ENCODE measurements at places on chromosomes 1 and 21.
A peak's percentile ranks its signal among the peaks of the same experiment; 100 is the strongest.

DNA sequence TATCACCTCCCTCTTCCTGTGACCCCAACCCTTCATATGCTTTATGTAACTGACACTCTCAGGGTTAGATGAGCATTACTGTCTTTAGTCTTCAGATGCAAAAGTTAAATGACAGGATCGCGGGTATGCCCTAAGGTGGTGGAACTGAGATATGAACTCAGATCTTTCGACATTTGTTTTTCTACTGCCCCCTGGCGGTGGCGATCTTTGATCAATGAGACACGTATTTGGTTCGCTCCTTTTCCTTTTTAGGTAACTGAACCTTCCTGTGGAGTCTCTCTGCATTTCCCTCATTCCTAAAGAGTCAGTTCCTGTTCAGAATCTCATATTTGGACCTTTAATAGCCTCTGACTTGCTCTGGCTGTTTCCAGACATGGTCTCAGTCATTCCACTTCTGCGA is 47.8 kb upstream of the ZP4 start:
- no peaks in the 10 kb centered on the region for H3K4me1 ChIP-seq
- no peaks in the 10 kb centered on the region for H3K27me3 ChIP-seq
- H3K27ac ChIP-seq = no peak overlapping the region
- no peak for DNase-seq

- no peaks in the 10 kb centered on the region for H3K4me1 ChIP-seq
- H3K36me3 ChIP-seq = no peaks in the 10 kb centered on the region
- H3K27ac ChIP-seq = no peak overlapping the region
- no peak for DNase-seq
- no peaks in the 10 kb centered on the region for H3K27me3 ChIP-seq
- H3K4me3 ChIP-seq = no peak overlapping the region
These were observed 111.9 kb downstream of the OMA1 start for GRCh38 chr1:58434607-58435006.

- H3K27ac ChIP-seq = peak within 1 kb of the TSS; percentile 94
- peaks cover 39% of the 10 kb centered on the region for H3K4me1 ChIP-seq
- peak within 1 kb of the TSS; percentile 88 for H3K4me3 ChIP-seq
- no peaks in the 10 kb centered on the region for H3K27me3 ChIP-seq
- peaks cover 23% of the 10 kb centered on the region for H3K36me3 ChIP-seq
- DNase-seq = peak; percentile 76
These were observed at the start of gene ITPKB for GRCh38 chr1:226738995-226739695. Gene ITPKB, minus strand, starts transcription at chr1:226739282. Its CDS starts 1,824 bp downstream, at chr1:226737458.

GRCh38 chr1:6330410-6330911 is 63.1 kb downstream of the ACOT7 start:
- peaks cover 1% of the 10 kb centered on the region for H3K4me1 ChIP-seq

- H3K4me1 ChIP-seq = peaks cover 2% of the 10 kb centered on the region
- H3K27ac ChIP-seq = peak overlapping the region; percentile 24
- no peak for DNase-seq
- H3K36me3 ChIP-seq = peaks cover 43% of the 10 kb centered on the region
- no peaks in the 10 kb centered on the region for H3K27me3 ChIP-seq
- no peak overlapping the region for H3K4me3 ChIP-seq
These were observed 82.1 kb downstream of the PRDM2 start for GRCh38 chr1:13781907-13782633.

- no peak overlapping the region for H3K4me3 ChIP-seq
- no peak overlapping the region for H3K27ac ChIP-seq
- peaks cover 23% of the 10 kb centered on the region for H3K4me1 ChIP-seq
- H3K27me3 ChIP-seq = no peaks in the 10 kb centered on the region
- H3K36me3 ChIP-seq = peaks cover 10% of the 10 kb centered on the region
These were observed 26.6 kb downstream of the DIPK1A start for GRCh38 chr1:92934395-92935378.

GRCh38 chr1:184422490-184423233 is 35.8 kb downstream of the C1orf21 start:
- peaks cover 13% of the 10 kb centered on the region for H3K27me3 ChIP-seq
- H3K36me3 ChIP-seq = peaks cover 1% of the 10 kb centered on the region
- H3K27ac ChIP-seq = no peak overlapping the region
- H3K4me3 ChIP-seq = no peak overlapping the region

DNA sequence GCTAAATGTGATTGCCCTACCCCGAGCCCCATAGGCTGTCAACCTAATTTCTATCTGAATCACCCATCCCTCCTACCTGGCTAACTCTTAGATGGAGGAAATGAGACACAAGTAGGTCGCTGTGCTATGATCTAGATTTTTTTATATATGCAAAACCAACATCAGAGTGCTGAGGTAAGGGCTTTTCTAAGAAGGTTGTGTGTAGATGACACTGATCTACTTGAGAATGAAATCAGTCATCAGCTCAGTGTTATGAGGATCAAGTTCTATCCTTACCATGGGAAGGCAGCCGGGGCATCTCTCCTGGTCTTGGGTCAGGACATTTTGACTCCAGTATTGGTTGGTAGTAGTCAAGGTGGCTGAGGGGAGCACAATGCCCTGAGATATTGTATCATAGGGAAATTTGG is 23.6 kb downstream of the SLAMF1 start:
- H3K4me3 ChIP-seq = peak overlapping the region; percentile 59
- peak overlapping the region; percentile 97 for H3K27ac ChIP-seq
- peaks cover 92% of the 10 kb centered on the region for H3K4me1 ChIP-seq
- peaks cover 77% of the 10 kb centered on the region for H3K36me3 ChIP-seq
- no peak for DNase-seq
- H3K27me3 ChIP-seq = no peaks in the 10 kb centered on the region

DNA sequence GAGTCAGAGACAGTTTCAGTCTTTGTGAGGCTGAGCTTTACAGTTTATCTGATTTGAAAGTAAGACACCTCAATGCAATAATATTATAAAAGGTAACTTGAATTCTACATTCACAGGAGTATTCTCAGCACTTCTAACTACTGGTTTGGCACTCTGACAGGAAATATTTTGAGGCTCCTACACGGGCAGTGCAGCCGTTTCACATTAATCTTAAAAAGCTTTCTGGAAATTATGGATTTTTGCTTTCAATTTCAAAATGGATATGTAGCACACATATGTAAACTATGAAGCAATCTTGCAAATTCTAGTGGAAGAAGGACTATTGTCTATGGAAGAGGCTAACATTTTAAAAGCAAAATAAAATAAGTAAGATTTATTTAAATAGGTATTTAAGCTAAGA is 262.9 kb upstream of the SNX7 start:
- H3K36me3 ChIP-seq = peaks cover 11% of the 10 kb centered on the region
- peak overlapping the region; percentile 70 for H3K27ac ChIP-seq
- no peak for DNase-seq
- H3K27me3 ChIP-seq = no peaks in the 10 kb centered on the region
- H3K4me3 ChIP-seq = no peak overlapping the region

DNA sequence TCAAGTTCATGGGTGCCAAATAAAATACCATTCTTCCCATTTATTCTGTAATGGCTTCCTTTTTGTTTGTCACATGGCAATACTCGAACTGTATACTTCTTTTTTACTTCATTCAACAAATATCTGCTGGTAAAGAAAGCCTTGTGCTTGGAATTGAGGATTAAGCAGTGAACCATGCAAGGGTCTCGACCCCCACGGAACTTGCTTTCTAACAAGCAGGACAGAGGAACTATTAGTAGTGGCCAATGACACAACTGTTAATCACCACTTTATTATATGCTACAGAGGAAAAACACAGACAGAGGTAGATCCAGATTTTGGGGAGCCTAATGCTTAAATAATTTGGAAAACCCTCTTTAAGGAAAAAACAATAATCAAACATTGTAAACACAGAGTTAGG is 542.2 kb downstream of the DPYD start:
- peaks cover 6% of the 10 kb centered on the region for H3K4me1 ChIP-seq
- no peak overlapping the region for H3K27ac ChIP-seq
- DNase-seq = no peak
- H3K27me3 ChIP-seq = no peaks in the 10 kb centered on the region
- H3K4me3 ChIP-seq = no peak overlapping the region

DNA sequence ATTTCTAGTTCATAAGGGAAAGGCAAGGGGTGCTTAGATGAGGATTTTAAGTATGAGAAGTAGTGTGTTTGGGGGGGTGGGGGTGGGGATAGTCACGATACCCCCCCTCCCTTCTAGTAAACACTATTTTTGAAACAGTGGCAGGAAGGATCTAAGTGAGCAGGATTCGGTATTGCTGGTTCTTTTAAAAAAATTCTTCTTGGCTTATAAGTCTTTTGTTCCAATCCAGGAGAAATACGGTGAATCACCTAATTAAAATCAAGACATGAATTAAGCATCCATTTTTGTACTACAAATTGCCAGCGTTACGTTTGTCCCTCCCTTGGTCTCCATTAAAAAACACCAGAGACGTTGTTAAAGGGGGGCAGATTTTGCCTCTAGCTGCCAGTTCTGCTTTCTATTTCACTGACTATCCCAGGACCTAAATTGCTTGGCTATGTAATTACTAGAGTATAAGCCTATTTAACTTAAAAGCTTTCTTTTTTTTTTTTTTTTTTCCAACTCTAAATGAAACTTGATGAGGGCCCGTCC is 911 bp downstream of the LMO4 start:
- DNase-seq = no peak
- H3K36me3 ChIP-seq = peaks cover 26% of the 10 kb centered on the region
- peak overlapping the region; percentile 92 for H3K27ac ChIP-seq

- no peak overlapping the region for H3K27ac ChIP-seq
- DNase-seq = peak; percentile 37
- H3K27me3 ChIP-seq = no peaks in the 10 kb centered on the region
- no peak overlapping the region for H3K4me3 ChIP-seq
These were observed 32.8 kb downstream of the ELK4 start for GRCh38 chr1:205598841-205599668.

DNA sequence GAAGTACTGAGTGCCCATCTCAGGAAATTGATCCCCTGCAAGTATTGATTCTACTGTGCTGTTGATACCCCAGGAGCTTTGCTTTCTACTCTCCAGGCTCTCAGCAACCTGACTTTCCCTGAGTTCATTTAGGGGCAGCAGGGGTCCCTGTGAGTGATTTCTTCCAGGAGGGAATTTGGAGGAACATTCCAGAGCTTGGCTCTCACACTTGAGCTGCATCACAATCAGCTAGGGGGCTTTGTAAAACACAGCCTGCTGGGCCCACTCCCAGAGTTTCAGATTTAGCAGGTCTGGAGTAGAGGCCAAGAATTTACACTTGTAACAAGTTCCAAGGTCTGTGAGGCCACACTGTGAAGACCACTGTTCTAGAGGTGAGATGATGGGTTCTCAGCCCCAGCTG is 16.1 kb upstream of the ACTL8 start:
- no peaks in the 10 kb centered on the region for H3K36me3 ChIP-seq
- no peak overlapping the region for H3K4me3 ChIP-seq

- H3K4me1 ChIP-seq = no peaks in the 10 kb centered on the region
- no peak for DNase-seq
- no peaks in the 10 kb centered on the region for H3K27me3 ChIP-seq
- no peaks in the 10 kb centered on the region for H3K36me3 ChIP-seq
- no peak overlapping the region for H3K4me3 ChIP-seq
- no peak overlapping the region for H3K27ac ChIP-seq
These were observed 44.5 kb upstream of the ENAH start for GRCh38 chr1:225697428-225697827.

- no peaks in the 10 kb centered on the region for H3K27me3 ChIP-seq
- H3K36me3 ChIP-seq = peaks cover 15% of the 10 kb centered on the region
- H3K4me1 ChIP-seq = peaks cover 68% of the 10 kb centered on the region
These were observed 168.9 kb upstream of the HMCN1 start for GRCh38 chr1:185565302-185565701.

DNA sequence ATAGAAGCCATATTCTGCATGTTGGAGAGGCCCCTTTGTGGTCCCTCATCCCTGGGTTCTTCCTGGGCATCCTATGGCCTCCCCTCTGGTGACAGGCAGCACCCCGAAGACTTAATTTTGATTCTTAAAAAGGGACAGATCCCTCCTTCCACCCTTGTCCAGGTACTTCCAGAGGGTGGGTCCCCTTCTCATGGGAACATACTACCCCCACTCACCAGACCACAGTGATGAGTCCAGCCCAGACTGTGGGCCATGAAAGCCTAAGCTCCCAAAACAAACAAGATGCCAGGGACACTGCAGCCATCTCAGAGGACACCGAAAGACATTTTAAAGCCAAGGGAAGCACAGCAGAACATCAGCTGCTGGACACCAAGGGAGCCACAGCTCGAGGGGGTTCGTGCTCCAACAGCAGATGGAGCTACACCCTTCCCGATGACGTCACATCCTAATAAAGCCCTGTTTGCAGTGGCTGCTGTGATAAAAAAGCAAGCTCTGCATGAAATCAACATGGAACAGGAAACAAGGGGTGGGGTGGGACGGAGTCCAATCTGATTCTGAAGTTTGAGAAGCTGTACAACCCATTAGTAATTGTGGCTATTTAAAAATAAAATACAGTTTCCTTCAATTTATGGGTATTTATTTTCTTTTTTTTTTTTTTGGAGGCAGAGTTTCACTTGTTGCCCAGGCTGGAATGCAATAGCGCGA is 32.4 kb downstream of the GNB1 start:
- DNase-seq = no peak
- peaks cover 52% of the 10 kb centered on the region for H3K4me1 ChIP-seq
- no peaks in the 10 kb centered on the region for H3K27me3 ChIP-seq
- peaks cover 8% of the 10 kb centered on the region for H3K36me3 ChIP-seq

DNA sequence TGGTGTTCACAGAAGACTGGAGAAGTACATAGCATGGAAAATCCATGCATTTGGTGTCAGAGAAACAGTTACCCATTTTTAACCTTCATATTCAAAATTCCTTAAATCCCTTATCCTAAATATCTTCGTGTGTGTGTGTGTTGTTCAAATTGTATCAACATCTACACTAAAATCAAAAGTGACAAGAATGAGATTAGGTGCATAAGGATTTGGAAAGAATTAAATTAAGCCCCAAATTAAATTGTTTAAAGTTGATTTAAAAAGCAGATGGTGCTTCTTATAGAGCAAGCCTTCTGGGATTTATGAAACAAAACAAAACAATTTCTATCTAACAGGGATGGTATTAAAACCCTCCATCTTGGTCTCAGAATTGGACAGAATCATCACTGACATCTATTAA is 4.7 kb downstream of the RSPH1 start:
- H3K4me3 ChIP-seq = no peak overlapping the region
- peaks cover 9% of the 10 kb centered on the region for H3K4me1 ChIP-seq
- DNase-seq = no peak
- no peaks in the 10 kb centered on the region for H3K36me3 ChIP-seq

DNA sequence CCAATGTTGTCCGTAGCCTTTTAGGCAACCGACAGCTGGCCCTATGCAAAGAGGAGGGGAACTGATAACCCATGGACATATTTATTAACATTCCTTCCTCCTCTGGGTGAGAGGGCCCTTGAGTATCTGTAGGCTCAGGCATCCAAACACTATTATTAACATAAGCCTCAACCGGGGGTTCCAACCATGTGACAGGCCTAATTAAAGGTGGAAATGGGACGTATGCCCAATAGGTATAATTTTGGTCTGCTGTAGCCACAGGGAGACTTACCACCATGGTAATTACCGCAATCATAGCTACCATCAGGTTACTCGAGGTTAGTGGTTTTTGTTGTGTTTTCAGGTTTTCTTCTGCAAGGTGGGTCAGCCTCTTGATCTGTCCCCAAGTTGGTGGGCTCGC is 5.3 kb downstream of the DAP3 start:
- H3K27ac ChIP-seq = no peak overlapping the region
- H3K4me1 ChIP-seq = peaks cover 55% of the 10 kb centered on the region
- no peaks in the 10 kb centered on the region for H3K27me3 ChIP-seq

DNA sequence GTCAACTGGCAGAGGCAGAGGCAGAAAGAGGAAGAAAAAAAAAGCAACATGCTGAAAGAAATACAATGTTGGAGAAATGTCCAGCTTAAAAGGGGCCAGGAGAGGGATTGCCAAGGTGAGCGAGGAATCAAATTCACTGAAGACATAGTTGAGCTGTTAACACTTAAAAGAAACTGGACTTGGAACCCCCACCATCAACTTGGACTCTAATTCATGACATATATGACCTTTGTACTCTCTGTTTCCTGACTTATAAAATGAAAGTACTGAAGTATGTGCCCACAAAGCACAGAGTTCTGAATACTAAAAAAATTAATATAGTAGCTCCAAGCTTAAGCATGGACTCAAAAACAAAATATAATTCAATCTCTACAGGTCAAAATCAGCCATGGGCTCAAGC is 16.1 kb downstream of the PRR9 start:
- no peaks in the 10 kb centered on the region for H3K4me1 ChIP-seq
- no peak overlapping the region for H3K27ac ChIP-seq
- no peak overlapping the region for H3K4me3 ChIP-seq
- no peaks in the 10 kb centered on the region for H3K36me3 ChIP-seq

All from activated CD8-positive, alpha-beta memory T cell treated with anti-CD3 and anti-CD28 coated beads, Interleukin-2, amount 10 ng/mL, durations not matched to agents 7 days and 5 days (primary cell).